Natural killer cell (primary cell): ENCODE measurements at places on chromosomes 2 and 18. TPM values are rescaled to one million over a fixed set of nuclear protein-coding genes. Genes with fewer than 3 reads are reported as not detected.

DNA sequence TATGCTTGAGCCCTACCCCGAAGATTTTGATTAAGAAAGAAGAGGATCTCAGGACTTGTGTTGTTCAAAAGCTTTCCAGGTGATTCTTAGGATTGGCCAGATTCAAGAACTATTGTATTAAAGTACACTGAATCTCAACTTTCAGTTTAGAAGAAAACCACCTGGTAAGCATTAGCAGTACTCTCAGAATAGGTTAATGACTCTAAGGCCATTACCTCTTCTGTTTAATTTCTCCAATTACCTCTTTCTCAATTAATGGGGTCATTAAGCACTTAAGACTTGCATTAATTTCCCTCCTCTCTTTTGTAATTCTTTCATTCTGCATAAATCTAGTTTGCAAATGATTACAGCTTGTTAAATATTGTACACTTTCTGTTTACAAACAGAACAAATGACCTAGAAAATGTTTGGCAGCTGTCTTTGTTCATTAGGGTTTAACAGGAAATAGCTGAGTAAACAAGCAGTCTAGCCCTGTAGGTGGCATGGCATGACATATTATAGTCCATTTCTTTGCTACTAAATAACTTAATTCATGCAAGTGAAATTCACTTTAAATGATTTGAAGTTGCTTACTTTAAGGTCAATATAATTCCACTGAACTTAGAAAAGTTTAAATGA, 20.4 kb upstream of the TDRD15 start:
- H3K36me3 ChIP-seq = no peaks in the 10 kb centered on the region
- no peaks in the 10 kb centered on the region for H3K27me3 ChIP-seq
- H3K4me1 ChIP-seq = no peaks in the 10 kb centered on the region
- H3K4me3 ChIP-seq = no peak overlapping the region

- no peaks in the 10 kb centered on the region for H3K27me3 ChIP-seq
- H3K4me3 ChIP-seq = no peak overlapping the region
- H3K27ac ChIP-seq = no peak overlapping the region
- H3K36me3 ChIP-seq = no peaks in the 10 kb centered on the region
- H3K4me1 ChIP-seq = no peaks in the 10 kb centered on the region
These were observed 349.3 kb upstream of the SLC39A10 start for GRCh38 chr2:195307751-195308150.

- DNase-seq = no peak
- H3K36me3 ChIP-seq = no peaks in the 10 kb centered on the region
- H3K4me3 ChIP-seq = no peak overlapping the region
- no peaks in the 10 kb centered on the region for H3K27me3 ChIP-seq
These were observed 385.9 kb upstream of the CYRIA start for GRCh38 chr2:17051538-17051937.

- H3K27ac ChIP-seq = no peak overlapping the region
- H3K36me3 ChIP-seq = peaks cover 6% of the 10 kb centered on the region
- H3K27me3 ChIP-seq = no peaks in the 10 kb centered on the region
- no peak overlapping the region for H3K4me3 ChIP-seq
- DNase-seq = no peak
These were observed 100.2 kb downstream of the ICA1L start for GRCh38 chr2:202771336-202771735.

The IL36RN gene
- not detected for total RNA-seq

DNA sequence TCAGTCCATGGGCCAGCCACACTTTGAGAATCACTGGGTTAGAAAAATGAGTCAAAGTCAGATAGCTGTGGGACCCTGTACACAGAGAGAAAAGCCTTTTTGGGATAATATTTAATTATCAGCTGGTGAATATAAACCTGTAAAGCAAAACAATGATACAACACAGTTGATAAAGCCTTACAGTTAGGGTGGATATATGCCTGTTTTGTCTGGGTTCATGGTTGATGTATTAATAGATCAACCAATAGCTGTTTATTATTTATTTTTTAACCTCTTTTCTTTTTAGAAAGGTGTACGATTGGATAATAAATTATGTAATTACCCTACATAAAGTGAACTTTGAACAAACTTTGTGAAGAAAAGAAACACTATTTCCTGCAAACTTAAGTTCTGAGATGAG, 145.6 kb downstream of the TDRD15 start:
- no peaks in the 10 kb centered on the region for H3K4me1 ChIP-seq
- H3K27ac ChIP-seq = no peak overlapping the region
- no peak for DNase-seq
- H3K27me3 ChIP-seq = no peaks in the 10 kb centered on the region

The KCNK3 gene
- not detected for total RNA-seq
